HepG2 (cell line): ENCODE measurements at places on chromosomes 3 and 15. TPM values are rescaled to one million over a fixed set of nuclear protein-coding genes. Genes with fewer than 3 reads are reported as not detected.

Gene EPB42
- not detected in 2 replicates for total RNA-seq

Gene HYKK
- 5.4 and 6.5 TPM in 2 replicates for total RNA-seq

Gene NEO1
- total RNA-seq, result 10.0 and 11.0 TPM in 2 replicates

Gene ARL6
- total RNA-seq, result 3.7 and 6.2 TPM in 2 replicates

Gene LTK
- total RNA-seq, result not detected in 2 replicates

Gene ARRDC4
- total RNA-seq, result 1.5 and 2.5 TPM in 2 replicates

DNA sequence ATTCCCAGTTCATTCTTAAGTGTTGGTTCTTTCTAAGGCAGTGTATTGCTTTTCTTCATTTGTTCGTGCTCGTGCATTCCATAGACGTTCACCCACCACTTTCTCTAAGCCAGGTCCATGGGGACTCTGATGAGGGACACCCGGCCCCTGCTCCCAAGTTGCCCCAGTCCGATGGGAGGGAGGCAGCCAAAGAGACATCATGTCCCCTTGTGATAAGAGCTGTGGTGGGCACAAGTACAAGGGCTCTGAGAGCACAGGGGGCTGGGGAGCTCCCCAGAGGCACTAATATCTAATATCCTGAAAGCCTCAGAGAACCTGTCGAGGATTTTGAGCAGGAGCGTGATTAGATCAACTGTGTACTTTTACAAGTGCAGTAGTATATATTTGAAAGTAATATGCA is 6.3 kb downstream of the SPSB4 start:
- no peak for DNase-seq

DNA sequence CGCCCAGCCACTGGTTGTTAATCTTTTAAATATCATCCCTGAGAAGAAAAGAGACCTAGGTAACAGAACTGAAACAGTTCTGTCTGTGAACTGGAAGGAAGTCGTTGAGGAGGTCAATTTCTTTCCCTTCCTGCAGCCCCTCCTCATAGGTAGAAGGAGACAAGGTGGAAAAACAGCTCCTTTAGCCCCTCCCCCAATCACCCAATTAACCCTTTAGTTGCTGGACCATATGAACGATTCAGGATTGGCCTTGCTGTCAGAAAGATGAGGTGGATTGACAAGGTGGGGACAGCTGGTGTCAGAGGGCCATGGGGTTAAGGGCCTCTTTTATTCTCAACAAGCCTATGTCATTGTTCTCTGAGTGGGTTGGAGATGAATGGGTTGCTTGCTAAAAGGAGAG is 36.0 kb upstream of the ZNF445 start:
- no peak for DNase-seq

- DNase-seq, result peak; percentile 56
These were observed 6.1 kb upstream of the KPNA1 start for GRCh38 chr3:122520861-122521260.

DNA sequence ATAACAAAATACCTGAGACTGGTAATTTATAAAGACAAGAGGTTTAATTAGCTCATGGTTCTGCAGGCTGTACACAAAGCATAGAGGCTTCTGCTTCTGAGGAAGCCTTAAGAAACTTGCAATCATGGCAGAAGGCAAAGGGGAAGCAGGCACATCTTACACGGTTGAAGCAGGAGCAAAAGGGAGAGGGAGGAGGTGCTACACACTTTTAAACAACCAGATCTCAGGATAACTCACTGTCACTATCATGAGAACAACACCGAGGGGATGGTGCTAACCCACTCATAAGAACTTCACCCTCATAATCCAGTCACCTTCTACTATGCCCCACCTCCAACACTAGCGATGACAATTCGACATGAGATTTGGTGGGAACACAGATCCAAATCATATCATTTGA is 54.4 kb downstream of the ATP8B4 start:
- no peak for DNase-seq

DNA sequence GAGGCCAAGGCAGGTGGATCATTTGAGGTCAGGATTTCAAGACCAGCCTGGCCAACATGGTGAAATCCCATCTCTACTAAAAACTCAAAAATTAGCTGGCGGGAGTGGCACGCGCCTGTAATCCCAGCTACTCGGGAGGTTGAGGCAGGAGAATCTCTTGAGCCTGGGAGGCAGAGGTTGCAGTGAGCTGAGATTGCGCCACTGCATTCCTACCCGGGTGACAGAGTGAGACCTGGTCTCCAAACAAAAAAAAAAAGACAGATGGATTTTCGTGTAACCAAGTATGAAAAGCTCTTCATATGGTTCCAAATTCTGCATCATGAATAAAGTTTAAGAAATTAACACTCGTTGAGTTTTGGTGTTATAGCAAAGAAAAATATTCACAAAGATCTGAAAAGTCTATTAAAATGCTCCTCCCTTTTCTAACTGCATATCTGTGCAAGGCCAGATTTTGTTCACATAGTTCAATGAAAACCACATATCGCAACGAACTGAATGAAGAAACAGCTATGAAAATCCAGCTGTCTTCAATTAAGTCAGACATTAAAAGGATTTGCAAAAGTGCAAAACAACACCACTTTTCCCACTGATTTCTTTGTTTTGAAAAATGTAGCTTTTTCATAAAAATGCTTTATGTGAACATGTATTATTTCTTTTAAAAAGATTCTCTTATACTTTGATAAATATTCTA is 23.8 kb upstream of the FBLN2 start:
- no peak for DNase-seq

GRCh38 chr3:134817297-134817696 is 22.2 kb downstream of the EPHB1 start:
- no peak for DNase-seq

- no peak for DNase-seq
These were observed 31.4 kb downstream of the STARD5 start for GRCh38 chr15:81292523-81293001.

- DNase-seq, result no peak
These were observed 116.7 kb downstream of the DLG1 start for GRCh38 chr3:197181741-197182140.

DNA sequence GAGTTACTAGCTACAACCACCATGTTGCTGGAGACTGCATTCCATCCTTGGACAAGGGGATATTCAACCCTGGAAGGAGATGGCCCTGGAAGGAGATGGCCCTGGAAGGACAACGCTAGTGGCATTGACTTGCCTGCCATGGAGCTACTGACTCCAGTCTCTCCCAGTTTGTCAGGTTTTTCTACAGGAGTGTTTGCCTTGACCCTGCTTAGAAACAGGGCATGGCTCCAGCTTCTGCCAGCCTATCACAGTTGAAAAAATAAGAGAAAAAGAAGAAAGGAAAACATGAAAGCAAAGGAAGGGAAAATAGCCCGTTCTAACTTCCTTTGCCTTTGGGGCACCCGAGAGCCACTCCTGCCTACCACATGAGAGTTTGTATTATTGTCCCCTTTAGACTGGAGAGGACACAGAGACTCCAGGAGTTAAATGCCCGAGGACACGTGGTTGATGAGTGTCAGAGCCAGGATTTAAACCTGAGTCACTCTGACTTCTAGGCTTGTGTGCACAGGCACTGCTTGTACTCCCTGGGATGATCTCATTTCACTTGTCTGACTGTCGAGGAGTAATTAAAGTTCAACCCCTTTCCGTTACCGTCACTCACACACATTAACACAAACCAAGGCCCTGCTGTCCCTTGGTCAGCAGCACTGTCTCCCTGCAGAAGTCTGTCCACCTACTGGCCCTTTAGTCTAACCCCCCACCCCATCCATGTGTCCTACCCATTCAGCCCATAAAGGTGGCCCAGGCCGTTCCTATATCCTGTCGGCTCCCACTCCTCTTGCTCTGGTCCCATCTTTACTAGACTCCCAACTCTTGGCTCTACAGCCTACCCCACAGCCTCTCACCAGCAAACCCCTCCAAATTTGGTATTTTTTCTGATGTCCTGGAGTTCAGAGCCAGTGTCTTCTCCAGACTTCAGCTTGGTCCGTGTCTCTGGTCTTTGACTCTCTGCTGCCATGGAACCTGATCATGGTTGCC is 46.1 kb downstream of the C2CD4A start:
- peak; percentile 66 for DNase-seq

DNA sequence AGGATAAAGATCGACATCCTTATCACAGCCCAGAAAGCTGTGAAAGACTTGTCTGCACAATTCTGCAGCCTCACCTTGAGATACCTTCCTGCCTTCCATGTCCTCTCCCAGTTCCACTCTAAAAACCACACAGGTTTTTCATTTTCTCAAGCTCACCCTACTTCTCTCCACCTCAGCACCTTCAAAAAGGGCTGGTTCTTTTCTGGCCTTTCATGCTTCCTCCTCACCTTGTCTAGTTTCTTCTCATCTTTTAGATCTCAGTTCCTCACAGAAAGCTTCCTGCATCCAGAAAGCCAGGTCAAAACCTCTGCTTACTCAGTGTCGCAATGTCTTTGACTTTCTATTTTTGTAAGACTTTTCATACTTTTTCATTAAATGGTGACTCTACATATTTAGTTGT is 140.2 kb upstream of the STT3B start:
- DNase-seq, result no peak

GRCh38 chr3:13009132-13009945 is 63.9 kb downstream of the IQSEC1 start:
- no peak for DNase-seq
